ENCODE measurements at places on chromosomes 2 and 18.

- no peak for DNase-seq
These were observed 321.3 kb downstream of the PID1 start for GRCh38 chr2:228949831-228950230.

- DNase-seq, result no peak
These were observed 226.5 kb upstream of the MMADHC start for GRCh38 chr2:149814049-149814448.

DNA sequence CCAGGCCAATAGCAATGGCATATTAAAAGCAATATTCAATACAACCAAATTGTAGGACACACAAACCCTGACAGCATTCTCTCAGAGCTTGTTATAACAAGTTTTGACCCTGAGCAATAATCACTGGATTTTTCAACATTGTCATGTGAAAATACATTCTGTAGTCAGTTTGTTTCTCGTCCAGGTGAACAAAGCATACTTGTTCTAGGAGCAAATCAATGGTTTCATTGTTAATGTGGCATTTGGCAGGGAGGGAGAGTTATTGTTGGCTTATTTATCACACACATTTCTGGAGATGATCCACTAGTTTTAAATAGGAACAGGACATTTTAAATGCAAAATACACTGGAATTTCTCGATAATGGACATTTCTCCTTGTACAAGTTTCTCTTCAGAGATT lies 69.9 kb upstream of the L3MBTL4 start:
- no peak for DNase-seq

GRCh38 chr18:44156126-44156525 lies 524.6 kb upstream of the SETBP1 start:
- no peak for DNase-seq

GRCh38 chr2:74439373-74439772 lies 2.4 kb downstream of the RTKN start:
- DNase-seq, result no peak

DNA sequence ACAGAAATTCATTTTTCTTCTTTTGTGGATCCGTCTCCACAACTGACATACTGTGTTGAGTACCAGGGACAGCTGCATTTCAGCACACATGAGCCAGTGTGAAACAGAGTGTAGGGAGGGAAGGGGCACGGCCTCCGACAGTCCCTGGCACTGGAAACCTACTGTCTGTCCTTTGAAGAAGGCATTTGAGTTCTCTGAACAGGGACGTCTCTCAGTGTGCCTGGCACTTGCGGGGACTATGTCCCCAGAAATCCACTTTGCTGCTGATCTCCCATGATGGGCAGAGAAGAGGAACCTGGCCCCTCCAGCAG lies 48.1 kb downstream of the PLB1 start:
- DNase-seq, result no peak

DNA sequence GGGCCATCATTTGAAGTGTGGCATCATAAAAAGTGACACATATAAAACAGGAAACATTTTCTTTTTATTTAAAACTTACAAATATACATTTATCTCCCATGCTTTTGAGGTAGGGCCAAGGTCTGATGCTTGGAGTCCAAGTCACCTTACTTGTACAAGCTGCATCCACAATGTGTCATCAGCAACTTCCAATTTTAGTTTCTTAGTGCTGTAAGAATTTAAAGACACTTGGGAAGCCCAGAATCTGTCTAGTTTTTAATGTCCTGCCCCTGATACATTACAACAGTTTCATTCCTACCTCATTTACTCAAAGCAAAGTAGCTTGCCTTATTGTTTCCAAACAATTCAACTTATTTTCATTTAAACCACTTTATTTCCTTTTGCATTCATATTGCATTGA lies 297.7 kb downstream of the MTX2 start:
- no peak for DNase-seq

DNA sequence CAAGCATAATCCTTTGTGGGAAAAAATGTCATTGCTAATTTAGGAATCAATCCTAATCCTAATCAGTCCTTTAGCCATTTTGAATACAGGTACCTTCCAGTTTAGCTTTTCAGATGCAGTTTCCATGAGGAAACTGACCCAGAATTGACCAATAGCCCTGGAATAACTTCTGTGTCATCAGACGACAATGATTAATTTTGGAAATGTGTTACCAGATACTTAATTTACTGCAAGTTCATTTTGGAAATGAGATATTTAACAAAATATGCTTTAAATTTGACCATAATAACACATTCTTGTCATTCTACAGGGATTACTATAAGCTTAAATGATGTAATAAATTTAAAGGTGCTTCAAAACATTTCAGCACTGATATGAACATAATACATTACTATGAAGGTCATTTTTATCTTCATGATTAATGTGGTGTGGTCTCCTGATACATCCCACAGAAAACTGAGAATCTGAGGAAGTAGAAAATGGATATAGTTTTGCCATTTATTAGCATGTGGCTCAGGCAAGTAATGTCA lies 129.8 kb upstream of the SH3BP4 start:
- no peak for DNase-seq

DNA sequence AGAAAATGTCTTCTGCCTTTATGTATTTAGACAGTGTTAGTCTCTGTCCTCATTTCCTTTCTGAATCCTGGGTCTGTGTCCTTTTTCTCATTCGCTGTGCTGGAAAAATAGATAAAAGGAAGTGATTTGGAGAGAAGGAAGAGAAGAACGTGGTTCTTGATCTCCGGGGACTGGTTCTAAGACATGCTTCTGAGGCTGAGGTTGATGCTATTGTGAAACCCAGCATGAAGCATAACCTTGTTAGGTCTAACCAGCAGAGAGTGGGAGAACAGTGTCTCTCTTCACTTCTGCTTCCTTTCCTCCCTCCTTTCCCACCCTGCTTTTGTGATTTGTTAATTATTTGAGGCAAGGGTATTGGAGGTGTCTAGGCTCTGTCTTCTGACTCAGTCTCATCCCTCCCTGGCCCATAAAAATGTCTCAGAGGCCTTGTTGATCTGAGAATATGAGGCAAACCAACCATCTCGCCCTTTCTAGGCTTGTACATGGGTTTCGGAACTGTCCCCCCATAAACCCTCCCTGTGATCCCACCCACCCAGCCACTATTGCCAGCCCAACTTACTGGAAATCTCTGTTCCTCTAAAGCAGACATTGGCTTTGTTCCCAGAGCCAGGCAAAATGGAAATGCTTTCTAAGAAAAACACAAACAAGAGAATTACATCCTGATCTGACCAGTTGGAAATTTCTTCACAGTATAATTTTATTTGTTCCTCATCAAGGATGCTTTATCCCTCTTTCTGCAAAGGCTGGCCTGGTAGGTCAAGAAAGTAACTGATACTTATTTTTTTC lies 360.6 kb upstream of the TNP1 start:
- DNase-seq, result no peak

GRCh38 chr2:101442042-101442666 lies 32.8 kb downstream of the RFX8 start:
- no peak for DNase-seq

DNA sequence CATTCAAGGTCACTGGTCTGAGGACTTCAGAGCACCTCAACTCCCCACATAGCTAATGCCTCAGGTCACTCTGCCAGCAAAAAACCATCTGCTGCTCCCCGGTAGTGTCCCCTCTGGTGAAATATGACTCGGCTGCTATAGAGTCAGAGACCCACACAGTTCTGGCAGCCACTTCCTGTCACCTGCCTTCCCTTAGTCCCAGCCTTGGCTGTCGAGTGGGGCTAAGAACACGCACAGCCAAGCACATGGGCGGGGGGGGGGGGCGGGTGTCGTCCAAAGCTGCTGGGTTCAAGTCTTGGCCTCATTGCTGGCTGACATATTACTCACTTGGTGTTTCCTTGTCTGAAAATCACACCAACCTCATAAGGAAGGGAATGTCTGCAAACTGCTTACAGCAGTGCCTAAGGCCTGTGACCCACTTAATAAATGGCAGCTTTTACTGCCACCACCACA lies 37.5 kb downstream of the POLR1A start:
- DNase-seq, result no peak

DNA sequence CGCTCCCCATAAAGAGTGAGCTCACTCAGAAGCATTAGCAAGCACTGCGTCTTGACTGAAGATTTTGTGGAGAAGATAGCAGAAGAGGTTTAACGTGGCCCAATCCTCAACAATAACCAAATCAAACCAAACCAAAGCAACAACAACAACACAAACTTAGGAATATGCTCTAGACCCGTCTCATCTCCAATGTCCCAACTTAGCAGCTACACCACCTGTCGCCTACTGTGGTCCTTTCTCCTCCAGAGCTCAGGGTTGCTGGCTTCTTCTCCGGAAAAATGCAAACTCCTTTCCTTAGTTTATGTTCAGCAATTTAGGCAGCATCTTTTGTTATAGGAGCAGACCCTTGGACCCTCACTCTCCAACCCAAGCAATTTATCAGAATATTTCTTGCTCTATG lies 301.4 kb downstream of the ZNF521 start:
- no peak for DNase-seq

- no peak for DNase-seq
These were observed 36.5 kb downstream of the EFR3B start for GRCh38 chr2:25078170-25079049.

GRCh38 chr2:168726375-168726774 lies 76.1 kb upstream of the NOSTRIN start:
- no peak for DNase-seq

DNA sequence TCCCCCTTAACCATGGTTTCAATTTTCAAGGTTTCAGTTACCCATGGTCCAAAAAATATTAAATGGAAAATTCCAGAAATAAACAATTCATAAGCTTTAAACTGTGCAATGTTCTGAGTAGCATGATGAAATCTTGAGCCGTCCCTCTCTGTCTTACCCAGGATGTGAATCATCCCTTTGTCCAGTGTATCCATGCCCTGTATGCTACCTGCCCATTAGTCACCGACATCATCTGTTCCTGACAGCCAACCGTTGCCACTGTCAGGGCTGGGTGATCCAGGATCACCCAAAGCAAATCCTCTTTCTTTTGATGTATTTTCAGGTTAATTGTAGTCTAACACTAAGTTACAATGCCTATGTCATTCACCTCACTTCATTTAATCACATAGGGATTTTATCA lies 15.7 kb upstream of the OLA1 start:
- no peak for DNase-seq

DNA sequence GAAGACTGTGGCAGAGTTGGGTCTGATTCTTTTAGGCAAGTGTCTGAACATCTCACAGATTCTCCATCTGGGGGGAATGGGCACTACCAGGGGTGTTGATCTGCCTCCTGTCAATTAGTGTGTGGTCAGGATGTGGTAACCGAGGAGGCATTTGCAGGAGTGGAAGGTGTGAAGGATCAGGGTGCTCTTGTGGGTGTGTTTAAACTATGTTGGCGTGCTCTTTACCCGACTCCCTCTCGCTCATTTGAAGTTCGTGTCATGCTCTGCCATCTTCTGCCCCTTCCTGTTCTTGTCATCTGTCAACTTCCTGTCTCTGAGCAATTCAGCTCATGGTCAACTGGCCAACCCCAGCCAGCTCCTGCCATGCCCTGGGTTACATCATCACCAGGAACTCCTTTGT lies 107.9 kb downstream of the RTN4 start:
- DNase-seq, result no peak

GRCh38 chr2:107719141-107719540 lies 107.6 kb upstream of the RGPD4 start:
- DNase-seq, result no peak

DNA sequence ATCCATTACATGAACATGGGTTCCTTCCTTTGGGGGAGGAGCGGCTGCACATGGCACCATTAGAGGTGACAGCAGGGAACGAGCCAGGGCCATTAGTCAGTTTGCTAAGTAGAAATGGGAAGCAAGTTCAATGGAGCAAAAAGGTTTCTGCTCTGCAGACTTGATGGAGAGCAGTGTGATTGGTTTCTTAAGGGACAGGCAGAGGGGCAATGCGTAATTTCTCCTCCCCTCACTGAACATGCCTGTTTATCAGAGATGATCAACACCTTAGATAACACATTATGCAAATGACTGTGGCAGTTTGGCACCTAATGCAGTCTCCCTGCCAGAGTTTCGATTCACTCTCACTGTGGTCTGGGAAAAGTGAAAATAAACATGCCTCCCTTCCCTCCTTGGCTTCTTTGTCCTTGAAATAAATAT lies 414.5 kb downstream of the STK39 start:
- DNase-seq, result no peak

GRCh38 chr18:8526332-8526731 lies 82.9 kb upstream of the RAB12 start:
- DNase-seq, result no peak

DNA sequence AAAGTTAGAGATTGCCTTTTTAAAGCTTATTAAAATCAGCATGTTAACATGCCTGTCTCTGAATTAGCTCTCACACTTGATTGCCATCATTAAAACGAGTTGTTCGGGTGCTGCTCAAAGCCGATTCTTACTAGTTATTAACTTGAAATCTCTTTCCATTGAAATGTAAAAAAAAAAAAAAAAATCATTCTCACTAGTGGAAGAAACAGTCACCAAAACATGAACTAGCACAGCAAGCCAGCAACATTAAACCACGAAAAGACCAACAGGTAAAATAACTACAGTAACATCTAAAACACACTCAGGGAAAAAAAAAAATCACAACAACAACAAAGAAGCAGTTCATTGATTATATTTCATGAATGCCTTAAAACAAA lies 264.5 kb downstream of the MEIS1 start:
- no peak for DNase-seq

DNA sequence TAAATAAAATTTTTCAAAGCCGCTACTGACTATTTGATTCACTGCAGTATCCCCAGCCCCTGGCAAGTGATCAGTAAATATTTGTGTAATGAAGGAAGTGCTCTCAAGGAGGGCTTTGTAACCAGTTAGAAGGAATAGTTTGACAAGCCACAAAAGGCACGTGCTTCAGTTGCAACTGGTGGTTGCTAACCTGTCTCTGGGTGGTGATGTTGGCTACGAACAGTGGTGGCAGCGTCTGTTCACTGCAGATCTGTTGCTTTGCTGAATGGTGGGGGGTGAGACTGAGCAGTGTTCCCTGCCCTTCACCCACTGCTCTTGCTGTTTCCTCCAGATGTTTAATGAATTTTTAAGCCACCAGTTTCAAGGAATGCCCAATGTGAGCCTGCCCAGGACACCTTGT lies 73.9 kb upstream of the SIX2 start:
- DNase-seq, result no peak

- no peak for DNase-seq
These were observed 44.3 kb upstream of the CAB39 start for GRCh38 chr2:230668184-230668938.

- peak; percentile 57 for DNase-seq
These were observed at the start of gene CRIM1 for GRCh38 chr2:36355151-36355889. CRIM1 (plus strand) TSS chr2:36355778; CDS start chr2:36356293, 515 bp downstream.

DNA sequence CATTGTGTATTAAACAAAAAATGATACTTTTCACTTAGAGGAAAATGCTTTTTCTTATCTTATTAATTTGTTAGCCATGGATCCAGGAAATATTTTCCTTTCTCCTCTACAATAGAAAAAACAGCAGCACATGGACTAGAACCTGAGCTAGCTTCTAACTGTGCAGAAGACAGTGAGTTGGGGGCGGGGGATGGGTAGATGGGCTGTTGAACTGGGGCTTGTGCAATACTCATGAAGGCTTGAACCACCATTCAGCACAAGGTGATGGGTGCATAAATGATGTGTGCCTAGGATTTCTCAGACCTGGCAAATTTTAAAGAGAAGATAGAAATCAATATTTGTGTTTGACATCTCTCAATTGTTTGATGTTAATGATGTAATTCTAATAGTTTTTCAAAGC lies 42.0 kb downstream of the COL5A2 start:
- DNase-seq, result no peak

Data from GOT3 (cell line).